Left renal cortex interstitium (tissue), 4 donors: ENCODE measurements at places on chromosomes 2 and 18. TPM values are rescaled to one million over a fixed set of nuclear protein-coding genes. Genes with fewer than 3 reads are reported as not detected.

DNA sequence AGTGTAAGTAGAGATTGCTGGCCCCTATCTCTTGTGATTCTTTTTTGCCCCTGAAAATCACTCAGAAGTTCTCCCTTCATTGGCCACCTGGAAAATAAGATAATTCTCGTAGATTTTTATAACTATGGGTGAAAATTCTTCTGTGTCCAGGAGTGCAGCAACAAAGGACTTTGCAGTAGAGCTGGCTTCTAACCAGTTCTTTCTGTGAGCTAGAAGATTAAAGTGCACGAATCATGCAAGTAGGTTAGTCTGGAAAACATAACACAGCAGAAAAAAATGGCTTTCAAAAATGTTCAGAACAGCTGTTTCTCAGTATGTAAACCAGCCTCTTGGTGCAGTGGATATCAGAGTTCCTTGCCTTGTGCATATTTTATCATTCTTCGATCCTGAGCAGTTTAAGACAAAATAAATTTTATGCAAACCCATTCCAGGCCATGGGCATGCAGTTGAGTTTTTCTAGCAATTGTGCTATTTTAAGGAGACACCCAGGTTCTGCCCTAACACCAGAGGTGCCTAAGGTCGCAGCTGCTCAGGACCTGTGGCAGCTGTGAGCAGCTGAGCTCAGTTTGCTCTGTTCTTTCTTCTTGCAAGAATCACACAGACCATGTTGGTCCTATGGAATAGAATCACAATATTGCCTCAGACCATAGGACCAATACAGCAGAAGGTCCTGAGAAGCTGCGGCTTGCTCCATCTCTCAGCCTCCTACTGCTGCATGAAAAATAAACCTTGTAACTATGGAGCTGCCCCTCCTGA is 80.9 kb upstream of the BCL2L11 start:
- no peak for DNase-seq

GRCh38 chr2:150909090-150909489 is 352.6 kb downstream of the RBM43 start:
- DNase-seq, result no peak

DNA sequence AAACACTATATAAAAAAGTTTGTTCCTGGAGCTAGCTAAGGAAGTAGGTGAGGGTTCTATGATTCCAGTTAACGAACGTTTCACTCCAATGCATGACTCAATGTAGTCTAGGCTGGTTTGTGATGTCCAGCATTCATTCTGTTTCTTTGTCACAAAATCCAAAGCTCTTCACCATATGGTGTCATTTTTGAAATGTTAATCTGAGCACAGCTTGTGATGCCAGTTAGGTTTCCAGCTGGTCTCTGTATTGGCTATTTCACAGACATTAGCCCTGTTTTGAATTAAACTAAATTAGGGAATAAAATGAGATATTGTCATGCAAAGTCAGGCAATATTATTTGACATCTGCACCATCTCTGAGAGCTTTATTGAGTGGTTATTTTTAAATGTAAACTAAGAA is 159.4 kb downstream of the RBM43 start:
- DNase-seq, result no peak

DNA sequence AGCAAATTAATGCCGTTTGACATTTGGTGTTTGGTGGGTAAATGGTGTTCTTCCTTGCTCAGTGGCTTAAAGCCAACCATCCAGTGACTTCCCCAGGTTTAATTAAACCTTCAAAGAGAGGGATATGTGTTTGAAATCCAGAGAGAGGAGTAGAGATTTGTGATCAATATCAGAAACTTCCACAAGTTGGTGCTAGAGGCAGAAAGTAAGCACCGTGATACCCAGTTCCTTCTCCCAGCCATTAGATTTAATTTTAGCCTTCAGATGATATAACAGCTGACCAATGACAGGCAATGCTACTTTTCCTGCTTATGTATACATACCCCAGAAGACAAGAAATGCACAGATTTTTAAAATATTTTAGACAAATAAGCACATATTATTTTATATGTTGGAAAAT is 398.5 kb downstream of the CDH2 start:
- DNase-seq, result no peak

DNA sequence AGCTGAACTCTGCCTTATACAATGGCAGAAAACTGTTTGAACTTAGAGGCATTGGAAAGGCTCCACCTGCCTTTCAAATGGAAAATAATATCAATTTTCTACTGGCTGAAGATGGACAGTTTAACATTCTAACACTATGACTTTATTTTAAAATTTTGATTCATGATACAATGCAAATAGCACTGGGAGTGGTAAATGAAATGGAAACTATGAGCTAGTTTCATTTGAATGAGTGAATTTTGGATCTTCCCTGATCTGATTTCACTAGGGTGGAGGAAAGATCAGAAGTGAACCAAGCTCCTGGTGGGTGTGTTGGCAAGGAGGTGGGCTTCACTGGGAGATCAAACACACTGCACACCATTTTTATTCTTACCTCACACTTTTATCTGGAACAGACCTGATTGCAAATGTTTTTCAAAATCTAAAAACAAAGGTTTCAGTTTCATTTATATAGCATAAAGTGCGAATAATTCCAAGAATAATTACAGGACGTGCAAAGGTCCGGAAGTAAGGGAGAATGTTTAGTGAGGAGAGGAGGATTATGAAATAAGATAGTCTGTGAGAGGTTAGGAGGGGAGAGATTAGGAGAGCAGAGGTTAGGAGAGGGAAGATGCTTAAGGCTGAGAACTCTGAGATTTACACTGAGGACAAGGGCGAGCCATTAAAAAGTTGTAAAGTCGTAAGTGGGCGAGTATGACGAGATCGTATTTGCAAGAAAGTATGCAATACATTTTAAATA is 18.6 kb upstream of the MBP start:
- DNase-seq, result no peak

- DNase-seq, result no peak
These were observed 52.3 kb downstream of the HIBCH start for GRCh38 chr2:190267302-190267701.

- no peak for DNase-seq
These were observed 57.1 kb downstream of the KIAA1328 start for GRCh38 chr18:36885981-36886380.

- DNase-seq, result no peak
These were observed 99.9 kb upstream of the SLC38A11 start for GRCh38 chr2:165055082-165055851.

GRCh38 chr2:195620501-195620900 is 36.5 kb upstream of the SLC39A10 start:
- no peak for DNase-seq

Gene SDC1
- 32.3 TPM for polyA plus RNA-seq

Gene ALPG
- polyA plus RNA-seq, result not detected

Gene ACVR2A
- polyA plus RNA-seq, result 28.0 TPM

Gene KIAA2012
- 0.11 TPM for polyA plus RNA-seq
